ENCODE measurements at places on chromosomes 4 and X.

DNA sequence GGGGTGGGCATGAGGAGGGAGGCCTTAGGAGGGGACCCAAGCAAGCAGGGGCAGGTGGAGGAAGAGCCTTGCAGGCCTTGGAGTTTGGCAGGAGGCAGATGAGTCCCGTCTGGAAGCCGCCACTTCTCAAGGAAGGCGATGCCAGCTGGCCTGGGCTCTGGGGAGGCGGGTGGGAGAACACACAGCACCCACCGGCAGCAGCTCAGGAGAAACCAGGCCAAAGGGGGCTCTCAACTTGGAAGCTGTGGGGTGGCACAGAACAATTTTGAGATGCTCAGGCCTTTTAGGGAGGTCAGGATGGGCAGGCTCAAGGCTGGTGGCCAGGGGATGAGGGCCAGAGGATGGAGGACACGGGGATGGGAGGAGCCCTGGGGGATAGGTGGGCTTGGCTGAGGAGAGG, 11.6 kb upstream of the DUSP9 start:
- DNase-seq: no peak

GRCh38 chr4:22369901-22370562, 145.8 kb downstream of the ADGRA3 start:
- no peak for DNase-seq

- DNase-seq: no peak
These were observed 853.8 kb downstream of the ADGRL3 start for GRCh38 chr4:62053974-62054373.

DNA sequence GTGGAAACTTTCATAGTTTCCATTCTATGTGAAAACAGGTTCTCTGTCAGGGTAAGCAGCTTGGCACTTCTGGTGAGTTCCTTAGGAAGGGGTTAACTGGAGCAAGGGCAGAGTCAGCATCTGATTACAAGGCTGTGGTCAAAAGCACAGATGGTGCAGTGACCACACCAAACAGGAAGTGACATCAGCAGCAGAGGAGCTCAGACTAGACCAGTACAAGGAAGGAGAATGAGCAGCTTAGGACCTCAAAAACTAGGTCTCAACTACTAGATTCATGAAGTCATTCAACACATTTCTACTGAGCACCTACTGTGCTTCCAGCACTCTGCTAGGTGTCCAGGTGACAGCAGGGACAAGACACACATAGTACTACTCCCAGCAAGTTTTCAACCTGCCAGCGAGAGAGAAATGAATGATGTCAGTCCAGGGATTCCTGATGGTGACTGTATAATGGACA, 130.2 kb downstream of the AMELX start:
- peak; percentile 94 for DNase-seq

GRCh38 chr4:176875446-176875930, 82.8 kb upstream of the VEGFC start:
- DNase-seq: no peak

- no peak for DNase-seq
These were observed 219.7 kb upstream of the ETNPPL start for GRCh38 chr4:108982402-108983185.

- DNase-seq: no peak
These were observed 984 bp upstream of the STATH start for GRCh38 chr4:69994782-69995181.

DNA sequence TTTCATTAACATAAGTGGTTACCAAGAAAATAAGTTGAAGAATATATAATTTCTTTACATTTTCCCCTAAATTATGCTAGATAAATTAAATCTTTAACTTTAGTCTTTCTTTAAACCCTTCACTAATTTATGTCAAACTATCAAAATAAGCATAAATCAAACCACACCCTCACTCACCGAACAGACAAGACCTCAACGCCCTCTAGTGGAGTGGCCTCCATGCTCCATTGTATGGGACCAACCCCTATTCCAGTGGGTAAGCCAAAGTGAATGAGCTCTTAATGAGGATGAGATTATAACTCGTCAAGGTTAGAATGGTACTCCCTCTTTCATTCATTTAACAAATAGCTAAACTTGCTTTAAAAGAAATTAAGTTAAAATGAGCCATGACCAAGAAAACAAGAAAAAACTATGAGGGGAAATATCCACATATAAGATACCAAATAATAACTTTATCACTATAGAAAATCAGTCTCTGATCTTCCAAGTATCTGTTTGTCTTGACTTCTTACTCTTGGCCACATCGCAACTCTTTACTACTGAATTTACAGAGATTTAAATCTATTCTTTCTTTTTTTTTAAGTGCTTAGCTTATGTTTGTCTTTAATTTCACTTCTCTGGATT, 15.6 kb upstream of the BBS12 start:
- peak; percentile 76 for DNase-seq

- DNase-seq: no peak
These were observed 85.9 kb downstream of the CASK start for GRCh38 chrX:41837270-41837944.

GRCh38 chrX:137430301-137430700, 135.6 kb upstream of the ZIC3 start:
- DNase-seq: no peak
